ENCODE measurements at places on chromosomes 3 and 15.

- DNase-seq = peak; percentile 76
These were observed at the start of gene ABHD14A for GRCh38 chr3:51974963-51975851. TSS of gene ABHD14A (plus strand) at chr3:51975064. CDS start at chr3:51975136, 72 bp downstream.

DNA sequence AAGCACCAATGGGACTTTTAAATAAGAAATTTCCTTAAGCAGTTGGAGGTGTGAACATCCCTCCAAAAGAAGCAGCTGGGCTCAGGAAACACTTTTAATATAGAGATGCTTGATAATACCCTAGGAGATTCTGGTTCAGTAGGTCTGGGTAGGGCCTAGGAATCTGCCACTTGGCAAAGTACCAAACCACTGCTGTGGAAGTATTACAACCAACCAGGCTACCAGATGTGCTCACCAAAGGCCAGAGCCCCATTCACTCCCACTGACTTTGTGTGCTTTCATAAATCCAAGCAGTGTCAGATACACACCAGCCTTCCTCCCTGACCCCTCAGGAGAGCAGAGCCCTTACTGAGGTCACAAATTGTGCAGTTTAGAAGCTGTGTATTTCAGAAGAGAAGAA is 162.6 kb downstream of the CCNL1 start:
- DNase-seq = no peak

- DNase-seq = no peak
These were observed 55.1 kb downstream of the LARS2 start for GRCh38 chr3:45443459-45443858.

DNA sequence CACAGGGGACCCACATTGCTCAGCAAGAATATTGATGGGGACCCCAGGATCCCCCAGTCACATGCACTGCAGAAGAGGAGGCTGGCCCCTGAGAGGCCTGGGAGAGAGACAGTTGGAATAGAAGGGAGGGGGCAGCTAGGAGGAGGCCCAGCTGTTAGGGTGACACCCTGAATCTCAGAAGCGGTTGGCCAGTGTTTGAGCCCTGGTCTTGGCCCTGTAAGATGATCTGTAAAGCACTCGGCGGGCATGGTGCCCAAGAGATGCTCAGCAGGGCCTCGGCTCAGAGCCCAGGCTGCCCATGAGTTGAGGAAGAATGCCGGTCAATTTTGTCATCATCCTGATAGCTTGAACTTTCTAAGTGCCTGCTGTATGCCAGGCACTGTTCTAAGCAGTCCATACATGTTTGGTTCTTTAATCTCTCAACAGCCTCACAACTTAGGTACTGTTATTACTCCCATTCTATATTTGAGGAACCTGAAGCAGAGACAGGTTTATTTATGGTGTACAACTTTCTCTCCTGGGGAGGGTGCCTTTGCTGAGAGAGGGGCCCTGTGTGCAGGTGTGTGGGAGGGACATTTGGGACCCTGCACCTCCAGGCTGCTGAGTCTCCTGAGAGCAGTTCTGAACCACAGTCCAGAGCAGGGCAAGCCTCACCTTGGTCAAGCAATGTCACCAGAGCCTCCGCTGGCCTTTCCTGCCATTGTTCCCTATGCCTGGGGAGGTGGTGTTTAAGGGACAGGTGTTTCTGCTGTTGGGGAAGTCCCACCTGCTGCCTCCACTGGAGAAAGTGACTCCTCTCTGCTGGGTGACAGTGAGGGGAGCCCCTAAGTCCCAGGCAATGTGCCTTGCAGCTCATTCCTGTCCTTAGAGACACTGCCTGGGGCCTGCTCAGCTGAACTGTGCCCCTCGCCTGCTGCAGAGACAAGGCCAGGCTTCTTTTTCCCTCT is 26.0 kb downstream of the SLC6A6 start:
- DNase-seq = no peak

DNA sequence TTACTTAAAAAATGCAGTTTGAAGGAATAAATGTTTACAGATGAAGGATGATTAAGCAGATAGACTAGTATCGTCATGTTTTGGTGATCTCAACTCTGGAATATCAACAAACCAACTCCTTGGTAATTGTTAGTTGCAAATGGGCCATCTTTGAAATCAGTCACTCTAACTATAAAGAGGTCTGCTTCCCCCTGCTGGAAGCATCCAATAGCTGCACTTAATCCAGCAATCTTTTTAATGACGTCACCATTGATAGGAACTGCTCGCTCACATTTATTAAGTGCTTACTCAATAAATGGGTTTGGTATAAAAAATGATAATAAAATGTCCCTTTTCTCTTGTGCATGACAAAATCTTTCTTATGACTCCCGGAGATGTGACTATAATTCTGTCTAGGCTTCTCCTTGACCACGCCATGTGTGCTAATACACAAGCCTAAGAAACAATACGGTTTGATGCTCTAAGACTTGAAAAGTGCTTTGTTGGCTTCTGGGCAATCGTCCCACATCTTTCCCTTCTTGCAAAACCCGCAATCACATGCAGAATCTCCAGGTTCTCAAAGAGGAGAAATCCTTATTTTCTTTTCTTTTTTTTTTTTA is 227.6 kb upstream of the POU1F1 start:
- peak; percentile 9 for DNase-seq

DNA sequence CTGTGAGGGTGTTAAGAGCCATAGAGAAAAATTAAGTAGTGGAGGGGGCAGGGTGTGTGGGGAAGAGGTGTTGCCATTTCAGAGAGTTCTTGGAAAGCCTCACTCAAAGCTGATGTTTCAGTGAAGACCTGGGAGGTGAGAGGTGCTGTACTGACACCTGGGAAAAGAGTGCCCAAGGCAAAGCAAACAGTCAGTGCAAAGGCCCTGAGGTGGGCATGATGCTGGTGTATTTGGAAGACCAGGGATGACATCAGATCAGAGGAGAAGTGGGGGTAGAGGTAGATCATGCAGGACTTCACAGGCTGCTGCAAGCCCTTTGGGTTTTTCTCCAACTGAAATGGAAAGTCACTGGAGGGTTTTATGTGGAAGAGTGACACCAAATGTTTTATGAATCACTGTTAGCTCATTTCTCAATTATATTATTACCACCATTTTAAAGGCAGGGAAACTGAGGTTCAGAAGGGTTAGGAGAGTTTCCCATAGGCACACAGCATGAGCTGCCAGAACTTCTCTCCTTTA is 42.8 kb upstream of the SMAD3 start:
- no peak for DNase-seq
